ENCODE measurements at places on chromosomes 5 and 9. TPM values are rescaled to one million over a fixed set of nuclear protein-coding genes. Genes with fewer than 3 reads are reported as not detected.

Gene BARHL1
- total RNA-seq, result not detected

Gene PDZD2
- total RNA-seq, result 5.5 TPM

Gene MYOZ3
- total RNA-seq, result 10.4 TPM

Gene TAF11L14
- 9.4 TPM for total RNA-seq

Gene B4GALT7
- 26.0 TPM for total RNA-seq

Gene EPB41L4A
- total RNA-seq, result 44.8 TPM

Gene CAPSL
- not detected for total RNA-seq

Gene ST6GALNAC4
- 16.9 TPM for total RNA-seq

Gene ZNF454
- 2.4 TPM for total RNA-seq

Gene PCDHGA1
- total RNA-seq, result 0.96 TPM

Gene NTRK2
- 7.7 TPM for total RNA-seq

Gene CTSV
- total RNA-seq, result 6.7 TPM

Gene PCDHB11
- 5.1 TPM for total RNA-seq

Gene ZNF658
- 7.0 TPM for total RNA-seq

Gene GPRIN1
- total RNA-seq, result 0.72 TPM

Gene PROP1
- not detected for total RNA-seq

Gene PAIP1
- 91.5 TPM for total RNA-seq

Gene TMEM174
- total RNA-seq, result 4.3 TPM

Gene IL13
- total RNA-seq, result not detected

Gene CDH9
- total RNA-seq, result 6.5 TPM

Gene STKLD1
- total RNA-seq, result 7.5 TPM

Gene RCL1
- 20.0 TPM for total RNA-seq

Gene LCN2
- total RNA-seq, result not detected

Gene STING1
- total RNA-seq, result 26.2 TPM

Gene PSMB7
- total RNA-seq, result 100 TPM

Data from umbilical cord (tissue), 2 donors.